ENCODE measurements at places on chromosomes 2 and 18.

- DNase-seq: no peak
These were observed 32.9 kb downstream of the CD28 start for GRCh38 chr2:203739351-203739750.

DNA sequence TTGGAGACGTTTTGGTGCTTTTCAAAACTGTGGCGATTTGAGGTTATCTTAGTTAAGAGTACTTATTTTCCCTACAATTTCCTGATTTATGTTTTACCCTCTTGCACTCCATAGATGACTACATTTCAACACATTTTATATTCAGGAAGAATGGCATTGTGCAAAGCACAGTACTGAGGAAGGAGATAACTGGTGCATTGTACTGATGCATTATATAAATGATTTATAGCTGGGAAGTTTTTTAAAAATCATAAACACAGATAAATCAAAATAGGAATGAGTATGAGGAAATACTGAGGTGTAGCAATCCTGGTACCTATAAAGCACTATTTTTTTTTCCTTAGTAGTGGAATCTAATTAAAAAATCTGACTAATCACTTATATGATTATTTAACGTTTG lies 5.6 kb downstream of the REL start:
- no peak for DNase-seq

- no peak for DNase-seq
These were observed 188.8 kb upstream of the CWC22 start for GRCh38 chr2:180195847-180196246.

- peak; percentile 79 for DNase-seq
These were observed at the start of gene ABHD1 for GRCh38 chr2:27123302-27124150. Gene ABHD1 (plus strand): TSS chr2:27123815. CDS start chr2:27123949, 134 bp downstream.

- DNase-seq: no peak
These were observed 119.6 kb downstream of the FEZ2 start for GRCh38 chr2:36478332-36478738.

DNA sequence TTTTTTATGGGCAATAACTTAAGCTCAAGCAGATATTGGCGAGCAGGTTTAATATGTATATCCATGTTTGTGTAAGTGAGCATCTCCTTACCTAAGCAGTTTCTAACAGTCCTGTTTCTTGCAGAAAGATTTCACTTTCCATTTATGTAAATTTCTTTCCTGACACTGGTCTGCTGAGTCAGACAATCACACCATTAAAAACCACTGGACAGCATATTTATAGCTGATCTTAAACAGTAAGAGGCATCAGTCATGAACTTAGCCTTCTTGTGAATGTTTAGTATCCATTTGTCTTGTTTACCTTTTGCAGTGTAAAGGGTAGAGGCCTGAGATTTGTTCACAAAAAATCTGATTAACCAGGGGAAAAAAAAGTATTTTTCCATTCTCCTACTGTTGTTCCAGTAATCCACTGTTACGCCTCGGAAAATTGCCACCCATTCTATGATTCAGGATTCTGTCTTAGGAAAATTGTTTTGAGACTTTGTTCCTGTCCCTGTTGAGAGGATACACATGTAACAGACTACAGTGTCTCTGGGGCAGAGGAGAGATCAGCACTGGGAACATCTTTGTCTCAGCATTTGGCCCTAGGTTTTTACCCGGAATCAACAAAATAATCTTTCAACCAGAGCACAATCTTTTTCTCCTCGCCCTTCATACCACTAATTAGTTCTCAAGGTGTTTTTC lies 521.0 kb upstream of the NRP2 start:
- DNase-seq: no peak

- no peak for DNase-seq
These were observed 197.1 kb downstream of the ALK start for GRCh38 chr2:29724282-29724681.

DNA sequence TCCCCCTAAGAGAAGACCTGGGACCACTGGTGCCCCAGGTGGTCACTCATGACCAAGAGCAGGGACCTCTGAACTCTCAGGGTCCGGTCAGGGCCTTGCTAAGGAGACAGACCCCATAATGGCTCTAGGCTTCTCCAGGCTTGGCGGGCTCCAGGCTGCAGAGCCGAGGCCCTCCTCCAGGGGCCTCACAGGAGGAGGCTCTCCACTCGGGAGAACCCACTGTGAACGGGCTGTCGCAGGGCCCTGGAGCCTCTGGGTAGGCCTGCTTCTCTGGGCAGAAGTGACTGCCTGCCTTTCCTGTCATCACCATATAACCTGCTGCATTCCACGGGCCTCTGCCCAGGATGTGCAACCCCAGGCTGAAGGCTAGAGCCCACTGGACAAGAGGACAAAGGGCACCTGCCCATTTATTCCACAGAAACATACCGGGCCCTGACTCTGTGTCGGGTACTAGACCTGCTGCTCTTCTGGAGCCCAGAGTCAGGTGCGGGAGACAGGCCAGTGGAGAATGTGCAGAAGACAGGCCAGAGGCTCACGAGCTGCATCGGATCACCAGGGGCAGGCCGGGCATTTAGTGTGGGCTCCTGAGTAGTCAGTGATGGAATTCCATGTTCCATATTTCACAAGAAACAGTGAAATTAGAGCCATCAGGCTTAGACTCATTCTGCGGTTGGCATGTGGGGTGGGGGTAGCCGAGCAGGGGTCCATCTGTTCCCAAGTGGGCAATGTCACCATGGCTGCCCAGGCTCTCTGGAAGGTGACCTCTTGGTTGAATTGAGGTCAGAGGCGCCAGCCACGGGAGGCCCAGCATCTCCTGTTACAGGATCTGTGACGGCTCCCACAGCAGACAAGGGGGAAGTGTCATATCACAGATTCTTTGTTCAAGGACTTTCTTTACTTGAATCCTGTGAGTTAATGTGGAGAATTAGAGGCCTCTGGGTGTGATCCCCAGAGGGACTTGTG lies 220.8 kb downstream of the SH3RF3 start:
- no peak for DNase-seq

DNA sequence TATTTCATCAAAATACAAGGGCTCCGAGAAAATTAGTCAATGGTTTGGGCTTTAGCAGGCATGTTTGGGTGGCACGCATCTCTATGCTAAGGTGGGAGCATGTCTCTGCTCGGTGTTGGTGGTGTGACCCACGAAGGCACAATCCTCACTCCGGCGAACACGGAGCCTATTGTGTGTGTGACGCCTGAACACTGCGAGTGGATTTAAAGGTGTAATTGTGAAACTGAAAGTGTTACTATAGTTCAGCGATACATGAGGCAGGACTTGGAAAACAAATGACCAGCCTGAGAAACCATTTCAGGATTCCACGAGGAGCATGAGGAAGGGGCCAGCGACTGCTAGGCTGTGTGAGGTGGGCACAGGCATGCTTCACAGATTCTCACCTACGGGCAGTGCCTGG lies 41.7 kb upstream of the LDLRAD4 start:
- DNase-seq: no peak

- no peak for DNase-seq
These were observed 1.2 kb downstream of the COA5 start for GRCh38 chr2:98607104-98607503.

- DNase-seq: no peak
These were observed 29.4 kb downstream of the PLEKHM3 start for GRCh38 chr2:207995887-207996286.

GRCh38 chr2:101717071-101717845 lies 19.8 kb downstream of the MAP4K4 start:
- no peak for DNase-seq

DNA sequence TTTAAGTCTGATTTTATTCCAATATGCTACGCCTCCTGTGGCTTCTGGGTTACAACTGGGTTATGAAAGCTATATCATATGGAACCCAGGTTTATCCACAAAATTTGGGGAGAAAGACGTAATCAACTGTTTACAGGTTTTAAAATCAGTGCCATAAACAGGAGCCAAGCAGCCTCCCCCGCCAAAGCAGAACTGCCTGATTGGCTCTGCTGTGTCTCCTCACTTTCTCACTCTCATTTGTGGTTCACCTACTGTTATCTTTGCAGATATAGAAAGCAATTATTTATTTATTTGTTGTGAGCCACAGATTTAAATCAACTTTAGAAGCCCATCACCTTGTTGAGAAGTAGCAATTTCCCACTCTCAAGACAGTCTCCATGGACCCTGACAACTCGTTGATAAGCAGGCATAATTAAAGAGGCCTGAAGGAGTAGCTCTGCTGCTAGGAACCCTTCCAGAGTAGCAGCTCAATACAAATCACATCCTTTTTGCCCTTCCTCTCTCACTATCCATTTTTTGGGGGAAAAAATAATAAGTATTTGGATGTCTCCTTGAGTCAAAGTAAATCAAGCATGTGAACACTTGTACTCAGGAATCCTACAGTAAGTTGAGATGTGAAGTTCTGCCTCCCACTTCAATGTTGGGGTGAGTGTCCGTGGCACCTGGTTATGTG lies 191.0 kb upstream of the CCDC150 start:
- no peak for DNase-seq

GRCh38 chr18:70491734-70492348 lies 203.0 kb downstream of the SOCS6 start:
- DNase-seq: peak; percentile 73

DNA sequence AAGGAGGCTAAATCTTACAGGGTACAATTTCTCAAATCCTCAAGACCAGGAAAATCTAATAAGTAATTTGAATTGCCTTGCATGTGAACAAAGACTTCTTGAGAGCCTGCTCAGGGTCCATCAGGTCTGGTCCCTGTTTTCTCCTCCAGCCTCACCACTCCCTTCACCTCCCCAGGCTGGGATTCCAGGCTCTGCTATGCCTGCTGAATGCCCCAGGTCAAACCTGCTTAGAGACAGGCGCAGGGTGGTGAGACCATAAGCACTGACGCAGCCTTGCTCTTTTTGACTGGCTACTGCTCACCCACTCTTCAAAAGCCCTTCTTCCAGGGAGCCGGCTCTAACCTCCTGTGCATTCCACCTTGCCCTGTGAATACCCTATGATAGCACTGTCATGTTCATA lies 356.4 kb upstream of the ACVR2A start:
- DNase-seq: no peak

DNA sequence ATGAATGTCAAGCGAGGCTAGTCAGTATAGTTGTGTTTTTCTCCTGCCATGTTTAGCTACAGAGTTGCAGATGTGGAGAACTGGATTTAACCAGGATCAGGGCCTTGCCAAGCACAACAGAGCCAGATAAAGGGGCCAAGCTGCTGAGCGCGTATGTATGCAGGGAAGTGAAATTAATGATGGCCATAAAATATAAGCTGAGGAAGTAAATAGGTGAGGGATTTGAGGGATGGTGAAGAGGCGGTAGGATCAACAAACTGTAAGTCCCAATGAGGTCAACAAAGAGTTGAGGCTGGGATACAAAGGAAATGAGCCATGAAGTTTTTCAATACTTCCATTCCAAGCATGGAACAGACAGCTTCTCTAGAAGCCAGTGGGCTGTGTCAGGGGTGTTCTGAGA lies 10.6 kb downstream of the LRP2 start:
- DNase-seq: no peak

DNA sequence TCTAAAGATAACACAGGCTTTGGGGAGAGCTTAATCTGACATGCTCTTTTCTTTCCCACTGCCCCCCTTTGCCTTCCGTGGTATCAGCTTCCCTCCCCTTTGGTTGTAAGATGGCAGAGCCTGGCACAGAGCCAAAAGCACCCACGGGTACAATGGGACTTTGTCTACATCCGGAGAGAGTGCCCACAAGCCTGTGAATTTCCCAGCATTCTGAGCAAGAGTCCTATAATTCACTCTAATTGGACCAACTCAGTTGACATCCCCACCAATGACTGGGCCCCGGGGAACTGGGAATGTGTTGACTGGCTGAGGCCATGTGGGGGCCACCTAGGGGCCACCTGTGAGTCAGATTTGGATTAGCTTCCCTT lies 20.1 kb upstream of the C2orf72 start:
- DNase-seq: no peak

DNA sequence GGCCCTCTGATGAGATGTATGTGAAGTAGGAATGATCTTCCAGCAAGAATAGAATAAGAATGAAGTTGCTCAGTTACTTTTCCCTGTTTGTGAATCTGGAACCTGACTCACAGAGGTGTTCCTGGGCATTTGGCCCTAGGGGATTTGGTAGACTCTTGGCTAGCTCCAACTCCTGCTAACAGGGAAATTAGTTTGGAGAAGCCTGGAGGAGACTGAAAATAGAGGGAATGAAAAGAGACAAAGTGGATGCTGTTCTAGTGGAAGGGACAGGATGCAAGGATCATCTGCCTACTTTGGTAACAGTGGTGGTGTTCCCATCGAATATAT lies 19.6 kb downstream of the TMEM17 start:
- no peak for DNase-seq

DNA sequence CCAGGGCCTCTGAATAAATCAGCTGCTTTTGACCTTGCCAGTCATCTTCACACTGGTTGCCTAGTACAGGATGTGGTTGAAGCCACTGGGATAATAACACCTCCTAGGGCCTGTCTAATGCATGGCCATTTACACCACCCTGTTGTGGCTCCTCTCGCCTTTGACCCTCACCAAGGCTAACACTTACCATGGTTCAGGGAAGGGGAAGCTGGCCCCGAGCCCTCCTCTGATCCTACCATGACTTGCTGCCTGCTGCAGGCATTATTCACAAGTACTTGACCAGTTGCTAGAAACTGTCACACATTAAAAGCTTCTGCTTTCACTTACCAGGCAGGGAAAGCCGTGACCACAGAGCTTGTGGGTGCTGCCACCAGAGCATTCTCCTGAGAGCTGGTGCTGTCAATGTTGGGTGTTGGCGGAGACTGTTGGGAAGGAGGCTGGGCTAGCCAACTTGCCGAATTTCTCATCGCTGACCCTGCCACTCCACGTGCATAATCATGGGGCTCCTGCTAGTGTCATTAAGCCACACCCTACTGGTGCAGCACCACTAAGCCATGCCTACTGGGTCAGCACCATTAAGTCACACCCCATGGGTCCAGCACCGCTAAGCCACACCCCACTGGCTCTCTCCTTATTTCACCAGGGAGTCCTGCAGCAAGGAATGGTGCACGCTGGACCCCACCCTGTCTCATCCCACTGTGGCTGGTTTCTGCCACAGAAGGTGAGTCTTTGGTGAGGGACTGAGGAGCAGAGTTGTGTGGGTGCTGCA lies 47.0 kb upstream of the TTC39C start:
- DNase-seq: no peak

DNA sequence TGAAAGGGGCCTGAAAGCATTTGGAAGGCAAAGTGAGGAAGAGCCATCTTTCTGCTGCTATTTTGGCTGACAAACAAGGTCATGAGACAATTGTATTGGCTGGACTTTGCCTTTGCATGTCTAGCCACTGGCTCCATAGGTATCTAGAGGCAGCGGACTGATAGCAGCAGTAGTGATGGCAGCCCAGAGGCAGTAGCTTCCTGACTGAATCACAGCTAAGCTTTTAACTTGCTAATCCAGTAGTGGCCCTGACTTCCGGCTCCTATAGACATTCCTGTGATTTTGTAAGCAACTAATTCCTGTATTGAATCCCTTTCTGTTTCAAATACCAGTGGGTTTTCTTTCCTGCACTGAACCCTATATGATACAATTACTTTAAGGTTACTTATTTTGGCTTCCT lies 69.8 kb upstream of the PDE1A start:
- no peak for DNase-seq

DNA sequence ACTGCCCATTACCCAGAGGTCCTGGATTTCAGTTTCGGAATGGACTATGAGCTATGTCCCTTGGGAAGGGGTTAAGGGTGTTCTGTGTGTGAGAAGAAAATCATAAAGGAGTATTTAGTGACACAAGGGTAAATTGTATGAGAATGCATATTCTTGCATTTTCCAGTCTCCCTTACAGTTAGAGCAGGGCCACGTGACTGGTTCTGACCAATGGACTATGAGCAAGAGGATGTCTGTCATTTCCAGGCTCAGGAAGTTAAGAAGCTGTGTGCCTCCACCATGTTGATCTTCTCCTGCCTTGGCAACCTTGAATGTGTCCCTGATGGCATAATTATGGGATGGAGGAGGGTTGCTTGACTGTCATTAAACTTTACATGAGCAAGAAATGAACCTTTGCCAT lies 94.9 kb downstream of the DHRS9 start:
- DNase-seq: no peak

All from nephron progenitor cell (in vitro differentiated cells).